T1000 (cell line): ENCODE measurements at places on chromosomes 4 and X.

GRCh38 chr4:166363198-166363597 lies 490.2 kb downstream of the TLL1 start:
- no peak for DNase-seq

- DNase-seq: no peak
Observed at GRCh38 chrX:22974616-22975015, 25.1 kb upstream of the DDX53 start.

- no peak for DNase-seq
Observed at GRCh38 chr4:89496851-89497250, 189.3 kb upstream of the GPRIN3 start.

GRCh38 chrX:96566878-96567277 lies 117.8 kb upstream of the DIAPH2 start:
- no peak for DNase-seq

GRCh38 chrX:36844857-36845256 lies 163.3 kb upstream of the FAM47C start:
- no peak for DNase-seq

GRCh38 chr4:47469951-47470350 lies 6.4 kb upstream of the COMMD8 start:
- DNase-seq: no peak

GRCh38 chr4:143399113-143399949 lies 62.7 kb downstream of the GAB1 start:
- no peak for DNase-seq

DNA sequence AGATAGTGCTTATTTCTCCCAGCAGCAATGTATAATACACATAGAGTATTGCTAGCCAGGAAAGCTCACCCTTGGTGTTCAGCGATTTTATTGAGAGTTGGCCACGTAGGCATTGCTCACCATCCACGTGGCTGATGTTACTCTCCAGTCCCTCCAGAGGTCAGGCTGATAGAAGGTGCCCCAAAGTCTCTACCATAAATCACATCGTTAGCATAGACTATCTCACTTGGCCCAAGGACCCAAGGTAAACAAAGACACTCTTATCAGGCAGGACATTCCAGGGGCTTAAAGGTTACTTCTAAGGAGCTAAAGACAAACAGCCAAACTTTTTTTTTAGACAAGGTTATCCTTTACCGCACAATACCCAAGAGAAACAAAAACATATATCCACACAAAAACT lies 30.3 kb upstream of the RGN start:
- DNase-seq: no peak

- DNase-seq: no peak
Observed at GRCh38 chrX:2974961-2975360, 31.4 kb upstream of the ARSH start.

DNA sequence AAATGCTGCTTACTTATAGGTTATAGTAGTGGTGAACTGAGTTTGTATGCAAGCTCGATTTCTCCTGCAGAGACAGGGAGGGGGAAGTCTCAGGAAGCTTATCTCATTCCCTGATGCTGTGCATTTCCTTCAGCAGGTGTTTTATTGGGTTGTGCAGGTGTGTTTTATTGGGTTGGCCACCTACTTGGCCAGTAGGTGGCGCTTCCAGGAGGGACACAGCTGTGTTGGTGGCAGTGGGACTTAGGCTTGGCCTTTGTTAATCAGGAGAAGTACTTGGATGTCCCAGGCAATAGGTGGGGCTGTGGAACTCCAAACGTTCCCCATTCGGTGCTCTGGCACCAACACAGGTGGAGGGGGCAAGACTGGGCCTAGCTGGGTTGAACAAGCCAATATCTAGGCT lies 196.0 kb upstream of the DCAF8L1 start:
- DNase-seq: no peak

GRCh38 chr4:168795346-168795745 lies 214.7 kb downstream of the CBR4 start:
- no peak for DNase-seq

DNA sequence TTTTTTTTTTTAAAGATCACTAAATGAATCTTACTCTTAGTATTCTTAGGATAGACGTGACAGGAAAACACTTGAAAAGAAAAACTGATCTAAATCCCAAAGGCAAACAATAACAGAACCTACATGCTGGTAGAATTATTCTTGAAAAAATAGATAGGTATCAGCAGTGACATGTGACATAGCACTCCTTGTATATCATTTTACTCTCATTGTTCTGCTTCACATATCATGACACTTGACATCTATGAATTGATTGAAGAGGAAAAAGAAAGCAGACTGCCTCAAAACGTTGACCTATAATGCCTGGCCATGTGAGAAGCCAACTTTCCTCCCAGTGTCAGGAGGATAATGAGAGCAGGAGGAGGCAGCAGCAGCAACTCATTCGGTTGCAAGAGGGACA lies 555.2 kb downstream of the GABRG1 start:
- DNase-seq: no peak

- no peak for DNase-seq
Observed at GRCh38 chr4:20353646-20354045, 101.9 kb downstream of the SLIT2 start.

- DNase-seq: no peak
Observed at GRCh38 chr4:38381788-38382187, 282.2 kb upstream of the KLF3 start.

DNA sequence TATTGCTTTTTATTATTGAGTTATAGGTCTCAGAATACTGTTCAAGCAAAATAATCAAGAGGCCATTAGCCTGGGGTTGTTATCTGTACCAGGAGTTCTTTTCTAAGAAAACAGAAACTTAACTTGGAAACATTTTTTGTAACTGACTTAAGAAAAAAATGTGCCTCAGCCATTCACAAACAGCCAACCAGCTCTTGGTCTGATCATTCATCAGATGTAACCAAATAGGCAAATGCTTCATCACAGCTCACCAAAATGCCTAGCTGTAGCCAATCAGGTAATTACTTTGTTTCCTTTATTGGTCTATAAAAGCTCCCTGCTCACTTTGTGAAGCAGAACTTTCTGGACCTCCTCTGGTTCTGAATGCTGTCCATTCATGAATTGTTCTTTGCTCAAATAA lies 387.7 kb downstream of the FAT4 start:
- DNase-seq: no peak

- DNase-seq: no peak
Observed at GRCh38 chr4:75545526-75545925, 10.3 kb upstream of the ODAPH start.

- DNase-seq: no peak
Observed at GRCh38 chrX:70769659-70770227, 138.8 kb downstream of the TEX11 start.

- DNase-seq: no peak
Observed at GRCh38 chr4:168636506-168637196, 139.8 kb downstream of the PALLD start.

- DNase-seq: no peak
Observed at GRCh38 chr4:81839347-81840042, 367.8 kb upstream of the RASGEF1B start.

DNA sequence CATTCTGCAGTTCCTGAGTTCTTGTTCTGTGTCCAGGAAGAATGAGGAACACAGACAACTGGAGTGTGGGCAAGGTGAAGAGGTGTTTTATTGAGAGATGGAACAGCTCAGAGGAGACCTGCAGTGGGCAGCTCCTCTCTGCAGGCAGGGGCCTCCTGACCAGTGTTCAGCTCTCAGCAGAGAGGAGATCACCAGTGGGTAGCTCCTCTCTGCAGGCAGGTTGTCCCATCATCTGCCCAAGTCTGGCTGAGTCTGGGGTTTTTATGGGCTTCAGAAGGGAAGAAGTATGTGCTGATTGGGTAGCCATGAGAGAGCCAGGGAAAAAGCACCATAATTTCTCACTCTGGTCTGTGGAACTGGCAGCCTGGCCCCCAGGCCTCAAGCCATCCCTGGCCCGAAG lies 56.0 kb upstream of the RASGEF1B start:
- no peak for DNase-seq

DNA sequence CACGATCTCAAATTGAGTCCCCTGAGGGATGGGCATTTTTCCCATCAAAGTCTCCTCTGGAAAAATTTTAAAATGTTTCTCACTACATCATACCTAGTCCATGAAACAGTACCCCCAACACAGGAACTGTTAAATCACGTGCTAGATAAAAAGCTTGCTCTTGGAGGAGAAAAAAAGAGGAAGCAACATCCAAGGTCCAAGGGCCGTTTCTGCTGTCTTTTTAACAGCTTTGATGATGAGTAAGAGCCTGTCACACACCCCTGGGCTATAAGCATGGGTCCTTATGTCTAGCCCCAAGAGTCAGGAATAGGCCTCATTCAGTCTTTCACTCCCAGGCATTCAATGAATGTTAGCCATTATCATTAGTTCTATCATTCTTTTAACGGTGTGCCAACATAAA lies 128.9 kb downstream of the SH3KBP1 start:
- no peak for DNase-seq

DNA sequence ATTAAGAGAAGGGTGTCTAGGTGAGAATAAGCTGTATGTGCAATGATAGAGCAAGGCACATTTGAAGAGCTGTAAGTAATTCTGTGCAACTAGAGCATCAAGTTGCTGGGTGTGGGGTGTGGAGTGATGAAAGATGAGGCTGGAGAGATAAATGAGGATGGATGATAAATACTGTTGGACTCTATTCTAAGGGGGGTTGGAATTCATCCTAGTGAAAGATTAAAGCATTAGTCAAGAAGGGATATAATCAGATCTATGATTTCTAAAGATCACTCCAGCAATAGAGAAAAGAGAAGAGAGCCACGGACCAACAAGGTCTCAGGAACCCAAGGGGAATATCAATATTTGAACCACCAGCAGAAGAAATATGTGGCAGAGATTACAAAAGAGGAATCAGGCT lies 415.0 kb upstream of the RPS6KA3 start:
- no peak for DNase-seq

- no peak for DNase-seq
Observed at GRCh38 chrX:53678667-53679066, 7.9 kb downstream of the HUWE1 start.

- no peak for DNase-seq
Observed at GRCh38 chr4:123606946-123607542, 210.4 kb downstream of the SPRY1 start.

DNA sequence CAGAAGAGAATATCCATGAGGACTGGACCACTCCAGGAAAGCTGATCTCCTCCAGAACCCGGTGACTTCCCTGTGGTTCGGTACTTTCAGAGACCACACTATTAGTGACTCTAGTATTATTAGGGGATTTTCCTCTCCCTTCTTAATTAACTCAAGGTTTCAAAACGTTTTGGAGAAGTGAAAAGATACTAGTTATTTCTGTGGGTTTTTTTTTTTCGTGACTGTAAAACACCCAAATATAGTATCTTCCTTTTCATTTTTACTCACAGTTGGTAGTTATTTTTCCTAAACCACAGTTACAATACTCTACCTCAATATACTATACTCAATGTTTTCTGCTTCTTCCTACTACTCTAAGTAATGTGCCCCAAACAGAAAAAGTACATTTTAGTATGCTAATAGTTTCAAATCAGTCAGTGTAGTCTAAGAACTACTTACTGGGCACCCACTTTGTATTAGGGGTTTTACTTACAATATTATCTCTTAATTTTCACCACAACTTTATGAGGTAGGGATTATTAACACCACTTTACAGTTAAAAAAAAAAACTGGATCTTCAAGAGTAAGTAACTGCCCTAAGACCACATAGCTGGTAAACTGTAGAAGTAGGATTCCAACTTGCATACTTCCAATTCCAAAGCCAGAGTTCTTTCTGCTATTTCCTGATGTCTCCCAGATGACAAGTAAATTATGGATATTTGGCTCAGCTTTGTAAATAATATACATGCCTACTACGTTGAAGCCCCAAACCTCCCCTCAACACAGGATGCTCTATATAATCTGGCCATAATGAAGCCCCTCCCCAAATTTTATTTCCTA lies 45.0 kb downstream of the SLC9A7 start:
- DNase-seq: no peak

DNA sequence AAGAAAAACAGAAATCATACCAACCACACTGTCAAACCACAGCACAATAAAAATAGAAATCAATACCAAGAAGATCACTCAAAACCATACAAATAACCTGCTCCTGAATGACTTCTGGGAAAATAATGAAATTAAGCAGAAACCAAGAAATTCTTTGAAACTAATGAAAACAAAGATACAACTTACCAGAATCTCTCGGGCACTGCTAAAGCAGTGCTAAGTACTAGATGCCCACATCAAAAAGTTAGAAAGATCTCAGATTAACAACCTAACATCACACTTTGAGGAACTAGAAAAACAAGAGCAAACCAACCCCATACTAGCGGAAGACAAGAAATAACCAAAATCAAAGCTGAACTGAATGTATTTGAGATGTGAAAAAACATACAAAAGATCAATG lies 33.2 kb downstream of the AWAT2 start:
- no peak for DNase-seq

DNA sequence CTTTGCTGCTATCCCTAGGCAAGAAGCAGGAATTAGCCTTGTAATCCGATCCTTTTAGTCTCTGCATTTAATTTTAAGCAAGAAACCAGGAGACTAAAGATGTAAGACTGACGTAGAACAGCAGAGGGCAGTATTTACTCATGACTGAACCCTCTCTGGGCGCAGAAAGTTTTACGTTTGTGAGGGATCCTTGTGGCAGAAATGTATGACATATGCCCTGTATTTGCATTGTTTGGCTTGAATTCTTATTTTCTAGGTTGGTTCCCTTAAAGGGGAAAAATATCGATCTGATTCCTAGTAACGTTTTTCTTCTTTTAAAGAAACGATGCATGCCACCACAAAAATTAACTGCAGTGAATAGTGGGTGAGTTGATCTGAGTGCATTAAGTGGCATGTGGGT lies 1.3 kb upstream of the FAT4 start:
- DNase-seq: peak; percentile 7
